ENCODE measurements at places on chromosomes 6 and 20.
A peak's percentile ranks its signal among the peaks of the same experiment; 100 is the strongest.

GRCh38 chr6:125259354-125259736 is 42.4 kb downstream of the HDDC2 start:
- DNase-seq: no peak

- no peak for DNase-seq
Observed at GRCh38 chr20:23131766-23132165, 45.6 kb upstream of the CD93 start.

- no peak for DNase-seq
Observed at GRCh38 chr6:6512711-6513110, 75.8 kb upstream of the LY86 start.

DNA sequence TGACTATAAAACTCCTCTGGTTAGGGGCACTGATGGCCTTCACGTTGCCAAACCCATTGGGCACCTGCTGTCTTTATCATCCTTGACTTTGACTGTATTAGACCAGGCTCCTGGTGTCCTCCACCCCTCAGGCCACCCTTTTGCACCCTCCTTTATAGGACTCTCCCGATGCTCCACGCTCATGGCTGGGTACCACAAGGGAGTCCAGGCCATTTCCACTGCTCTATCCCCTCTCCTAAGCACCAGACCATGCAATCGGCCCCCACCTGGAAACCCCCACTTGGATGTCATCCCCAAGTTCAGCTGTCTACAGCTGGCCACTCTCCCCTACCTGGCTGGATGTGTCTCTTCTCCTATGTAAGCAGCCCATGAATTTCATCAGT is 115.2 kb downstream of the TOX2 start:
- no peak for DNase-seq

DNA sequence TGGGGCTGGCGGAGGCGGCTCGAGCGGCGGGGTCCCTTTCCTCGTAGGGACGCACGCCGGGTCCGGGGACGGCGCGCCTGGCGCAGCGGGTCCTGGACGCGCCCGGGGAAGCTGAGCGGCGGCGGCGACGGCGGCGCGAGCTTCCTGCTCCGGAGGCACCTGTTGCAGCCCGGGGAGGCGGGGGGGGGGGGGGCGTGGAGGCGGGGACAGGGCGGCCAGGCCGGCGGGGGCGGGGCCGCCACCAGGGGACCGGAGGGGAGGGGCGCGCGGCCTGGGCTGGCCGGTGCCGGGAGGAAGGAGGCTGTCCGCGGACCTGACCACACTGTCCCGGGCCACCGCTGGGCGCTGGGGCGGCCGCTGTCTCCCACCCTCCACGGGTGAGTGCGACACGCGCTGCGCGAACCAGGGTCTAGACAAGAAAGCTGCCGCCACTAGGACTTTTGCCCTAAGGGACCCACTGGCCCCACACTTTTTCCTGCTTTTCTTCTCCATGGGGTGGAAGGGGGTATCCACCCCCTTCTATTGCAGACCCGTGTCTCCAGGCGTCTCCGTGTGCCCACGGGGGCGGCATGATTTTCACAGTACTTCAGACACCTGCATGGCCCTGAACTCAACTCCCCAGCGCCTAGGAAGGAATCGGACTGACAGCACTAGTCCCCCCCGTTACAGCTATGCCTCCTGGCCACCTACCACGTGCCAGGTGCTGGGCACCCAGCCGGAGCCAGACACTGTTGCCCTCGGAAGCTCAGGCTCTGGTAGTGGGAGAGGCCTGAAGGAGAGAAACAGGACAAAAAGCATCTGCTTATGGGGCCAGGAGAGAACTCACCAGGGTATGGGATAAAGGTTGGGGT is at the start of gene NFATC2:
Gene NFATC2, minus strand, starts transcription at position 149 of the 851 bp plus-strand sequence. CDS start 220 bp downstream, outside the sequence.
- peak; percentile 59 for DNase-seq

GRCh38 chr6:132887204-132887603 is 72.8 kb downstream of the RPS12 start:
- no peak for DNase-seq

DNA sequence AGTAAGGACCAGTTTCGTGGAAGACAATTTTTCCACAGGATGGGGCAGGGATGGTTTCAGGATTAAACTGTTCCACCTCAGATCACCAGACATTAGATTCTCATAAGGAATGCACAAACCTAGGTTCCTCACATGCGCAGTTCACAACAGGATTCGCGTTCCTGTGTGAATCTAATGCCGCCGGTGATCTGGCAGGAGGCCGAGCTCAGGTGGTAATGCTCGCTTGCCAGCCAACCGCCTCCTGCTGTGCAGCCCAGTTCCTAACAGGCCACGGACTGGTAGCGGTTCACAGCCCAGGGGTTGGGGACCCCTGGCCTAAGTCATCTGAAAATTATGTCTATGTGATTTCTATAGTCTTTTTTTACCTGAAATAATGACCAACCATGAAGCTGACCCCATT is 217.5 kb downstream of the TMEM200A start:
- no peak for DNase-seq

DNA sequence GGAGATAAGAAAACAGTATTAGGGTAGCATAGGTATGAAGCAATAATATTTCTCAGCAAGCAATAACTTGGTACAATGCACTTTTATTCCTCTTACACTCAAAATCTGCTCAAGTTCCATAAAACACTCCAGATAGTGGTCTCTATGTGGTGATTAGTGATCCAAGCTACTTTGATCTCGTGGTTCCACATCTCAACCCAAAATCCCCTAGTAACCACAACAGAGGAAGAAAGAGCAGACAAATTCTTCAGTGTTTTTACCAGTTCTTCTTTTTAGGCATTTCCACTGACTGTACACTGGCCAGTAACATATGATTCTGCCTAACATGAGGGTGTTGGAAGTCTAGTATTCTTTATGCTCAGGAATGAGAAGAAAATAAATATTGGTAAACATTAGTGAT is 309.0 kb upstream of the PTCHD4 start:
- DNase-seq: no peak

GRCh38 chr6:51303338-51303737 is 484.7 kb downstream of the TFAP2B start:
- no peak for DNase-seq

- DNase-seq: no peak
Observed at GRCh38 chr6:11162262-11162661, 50.7 kb upstream of the ERVFRD-1 start.

GRCh38 chr6:71345476-71346333 is 57.1 kb downstream of the OGFRL1 start:
- no peak for DNase-seq

DNA sequence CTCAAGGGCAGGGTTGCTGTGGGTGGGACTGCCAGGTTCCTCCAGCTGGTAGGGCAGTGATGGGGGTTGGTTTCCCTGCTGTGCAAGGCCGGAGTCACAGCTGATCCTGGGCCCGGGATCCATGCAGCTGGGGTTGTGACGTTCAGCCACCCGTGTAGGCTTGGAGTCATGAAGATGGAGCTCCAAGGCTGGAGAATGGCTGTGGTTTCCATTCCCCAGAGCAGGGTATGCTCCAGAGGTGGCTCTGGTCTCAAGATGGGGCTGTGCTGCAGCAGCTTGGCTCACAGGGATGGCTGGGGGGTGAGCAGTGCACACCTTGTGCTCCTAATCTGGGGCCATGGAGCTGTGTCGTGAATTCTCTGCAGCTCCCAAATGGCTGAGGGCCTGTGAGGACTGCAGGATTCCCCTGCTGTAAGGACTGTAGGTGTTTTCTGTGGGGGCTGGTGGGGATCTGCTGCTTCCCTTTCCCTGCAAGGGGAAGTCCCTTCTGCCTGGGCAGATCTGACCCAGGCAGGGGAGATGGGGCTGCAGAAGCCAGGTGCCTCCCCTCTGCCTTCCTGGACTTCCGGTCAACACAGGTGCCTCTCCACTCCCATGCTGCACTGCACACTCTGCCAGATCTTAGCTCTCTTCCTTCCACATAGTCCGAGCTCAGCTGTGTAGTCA is 15.9 kb downstream of the KIF25 start:
- no peak for DNase-seq

DNA sequence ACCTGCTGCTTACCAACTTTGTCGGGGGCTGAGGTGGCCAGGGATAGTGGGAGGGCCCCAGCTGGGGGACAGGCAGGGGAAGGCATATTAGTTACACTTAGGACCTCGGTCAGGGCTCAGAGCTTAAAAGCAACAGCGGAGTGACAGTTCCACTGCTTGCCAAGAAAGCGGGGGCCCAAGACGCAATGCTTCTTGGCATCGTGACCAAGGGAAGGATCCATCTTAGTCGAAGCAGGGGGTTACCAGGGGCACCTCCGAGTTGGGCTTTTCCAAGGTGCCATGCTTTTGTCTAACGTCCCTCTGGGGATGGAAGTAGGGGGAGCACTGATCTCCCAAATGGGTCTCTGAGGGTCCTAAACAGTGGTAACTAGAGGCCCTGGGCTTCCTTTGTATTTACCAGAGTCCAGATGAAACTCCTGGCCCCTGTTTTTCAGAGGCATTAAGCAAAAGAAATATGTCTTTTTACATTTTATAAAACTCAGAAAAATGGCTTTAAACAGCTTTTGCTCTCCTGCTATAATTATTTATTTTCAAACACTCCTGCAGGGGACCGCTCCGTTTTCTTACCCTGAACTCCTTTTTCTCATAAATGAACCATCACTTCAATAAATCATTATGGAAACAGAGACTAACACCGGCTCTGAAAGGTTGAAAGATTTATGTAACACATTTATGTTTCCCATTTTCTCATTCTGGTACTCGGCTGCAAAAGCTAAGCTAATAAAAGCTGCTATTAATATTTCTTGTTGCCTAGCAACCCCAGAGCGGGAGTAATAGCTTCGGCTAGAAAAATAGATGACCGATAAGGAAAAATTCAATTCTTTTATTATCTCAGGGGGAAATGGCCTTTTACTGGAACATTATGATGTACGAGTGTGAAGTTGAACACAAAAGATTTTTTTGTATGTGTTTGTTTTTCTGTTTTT is 100.4 kb downstream of the TOX2 start:
- no peak for DNase-seq

- DNase-seq: peak; percentile 86
Observed at GRCh38 chr6:28747631-28748157, 176.1 kb downstream of the TRIM27 start.

GRCh38 chr6:107634324-107635056 is 144.6 kb downstream of the SOBP start:
- no peak for DNase-seq

DNA sequence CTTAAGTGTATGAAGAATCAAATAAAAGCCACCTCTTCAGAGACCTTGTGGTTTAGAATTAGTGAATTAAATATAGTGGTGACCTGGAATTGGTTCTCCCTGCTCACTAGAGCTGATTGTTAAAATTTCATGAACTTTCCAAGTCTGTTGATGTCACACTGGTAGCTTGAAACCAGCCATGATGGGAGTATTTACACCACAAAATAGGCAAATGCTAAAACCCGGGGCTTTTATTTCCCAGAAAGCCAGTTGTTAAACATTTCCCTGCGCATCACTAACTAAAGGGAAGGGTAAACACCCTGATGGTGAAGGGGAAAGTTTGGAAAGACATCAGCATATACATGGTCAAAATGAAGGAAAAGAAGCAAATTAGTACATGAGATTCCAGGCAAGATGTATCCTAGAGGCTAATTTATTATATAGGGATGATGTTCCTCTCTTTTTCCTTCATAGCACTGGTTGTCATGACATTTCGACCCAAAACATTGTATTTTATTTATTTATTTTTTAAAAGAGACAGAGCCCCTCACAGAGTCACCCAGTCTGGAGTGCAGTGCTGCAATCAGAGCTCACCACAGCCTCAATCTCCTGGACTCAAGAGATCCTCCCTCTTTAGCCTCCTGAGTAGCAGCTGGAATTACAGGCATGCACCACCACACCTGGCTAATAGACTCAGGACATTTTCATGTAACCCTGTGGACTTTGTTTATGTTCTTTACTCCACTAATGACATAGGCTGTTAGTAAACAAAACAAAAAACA is 123.2 kb downstream of the RIN2 start:
- DNase-seq: no peak

DNA sequence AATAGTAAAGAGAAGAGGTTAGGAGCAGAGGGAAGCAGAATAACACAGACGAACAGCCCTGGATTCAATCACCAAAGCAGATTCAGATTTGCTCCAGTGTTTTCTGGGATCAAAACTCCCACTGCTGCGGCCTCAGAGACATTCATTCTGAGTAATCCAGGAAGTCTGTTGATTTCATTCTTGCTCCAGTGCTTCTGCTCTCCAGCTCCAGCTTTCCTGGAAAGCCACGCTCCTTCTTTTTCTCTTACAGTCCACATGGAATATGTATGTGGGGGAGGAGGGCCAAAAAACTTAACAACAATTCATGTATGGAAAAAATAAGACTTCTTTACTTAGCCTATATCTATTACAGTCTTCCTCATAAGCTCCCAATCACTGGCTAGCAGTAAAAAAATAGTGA is 26.4 kb upstream of the UST start:
- DNase-seq: no peak

- no peak for DNase-seq
Observed at GRCh38 chr6:105024803-105025202, 67.9 kb downstream of the LIN28B start.

- no peak for DNase-seq
Observed at GRCh38 chr20:57408131-57408530, 16.9 kb downstream of the RBM38 start.

DNA sequence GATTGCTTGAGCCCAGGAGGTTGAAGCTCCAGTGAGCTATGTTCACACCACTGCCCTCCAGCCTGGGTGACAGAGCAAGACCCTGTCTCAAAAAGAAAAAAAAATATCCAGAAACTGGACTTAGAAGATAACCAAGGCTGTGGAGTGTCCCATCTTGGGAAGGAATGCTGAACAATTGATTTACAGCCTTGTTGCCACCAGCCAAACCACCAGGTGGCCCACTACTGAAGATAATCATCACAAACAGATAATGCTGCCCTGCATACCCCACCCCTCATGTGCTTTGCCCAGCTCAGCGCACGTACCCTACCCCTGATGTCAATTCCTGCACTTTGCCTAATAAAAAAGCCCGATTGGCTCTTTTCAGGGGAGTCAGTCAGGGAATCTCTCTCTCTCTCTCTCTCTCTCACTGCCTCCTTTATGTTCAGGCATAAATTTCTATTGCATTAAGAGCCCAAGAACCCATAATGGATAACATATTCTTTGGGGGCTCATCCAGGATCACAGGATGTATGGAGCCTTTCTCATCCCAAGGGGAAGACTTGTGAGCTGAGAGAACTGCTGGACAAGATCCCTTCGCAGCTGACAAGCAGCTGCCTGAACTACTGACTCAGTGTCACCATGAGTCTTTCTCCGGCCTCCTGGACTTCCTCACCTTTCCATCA is 166.4 kb downstream of the CD24 start:
- DNase-seq: no peak

DNA sequence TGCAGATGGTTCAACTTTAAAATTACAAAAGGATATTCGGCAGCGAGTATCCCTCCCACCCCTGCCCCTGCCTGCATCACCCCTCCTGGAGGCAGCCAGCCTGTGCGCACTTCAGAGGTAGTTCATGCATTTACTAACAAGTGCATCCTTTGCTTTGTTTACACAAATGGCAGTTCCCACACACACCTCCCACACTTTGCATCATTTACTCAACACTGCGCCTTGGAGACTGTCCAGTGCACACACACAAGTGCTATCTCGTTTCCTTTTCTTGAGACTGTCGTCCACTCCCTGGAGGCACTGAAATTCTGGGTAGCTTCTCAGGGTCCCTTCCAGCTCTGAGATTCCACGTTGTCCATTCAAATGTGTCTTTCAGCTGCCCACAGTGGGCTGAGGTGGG is 53.1 kb upstream of the VSX1 start:
- DNase-seq: no peak

Measured in H1 (cell line).